NCI-H524 (cell line): ENCODE measurements at places on chromosomes 1 and 21.

- no peak for DNase-seq
Measured at GRCh38 chr1:58735586-58735985, 35.7 kb upstream of the MYSM1 start.

- DNase-seq, result peak; percentile 84
Measured at GRCh38 chr1:204499511-204500468, 5.2 kb upstream of the PIK3C2B start.

GRCh38 chr1:2967329-2967725 is 53.9 kb upstream of the ACTRT2 start:
- no peak for DNase-seq

- DNase-seq, result no peak
Measured at GRCh38 chr1:39080831-39081270, 54.7 kb downstream of the NDUFS5 start.

DNA sequence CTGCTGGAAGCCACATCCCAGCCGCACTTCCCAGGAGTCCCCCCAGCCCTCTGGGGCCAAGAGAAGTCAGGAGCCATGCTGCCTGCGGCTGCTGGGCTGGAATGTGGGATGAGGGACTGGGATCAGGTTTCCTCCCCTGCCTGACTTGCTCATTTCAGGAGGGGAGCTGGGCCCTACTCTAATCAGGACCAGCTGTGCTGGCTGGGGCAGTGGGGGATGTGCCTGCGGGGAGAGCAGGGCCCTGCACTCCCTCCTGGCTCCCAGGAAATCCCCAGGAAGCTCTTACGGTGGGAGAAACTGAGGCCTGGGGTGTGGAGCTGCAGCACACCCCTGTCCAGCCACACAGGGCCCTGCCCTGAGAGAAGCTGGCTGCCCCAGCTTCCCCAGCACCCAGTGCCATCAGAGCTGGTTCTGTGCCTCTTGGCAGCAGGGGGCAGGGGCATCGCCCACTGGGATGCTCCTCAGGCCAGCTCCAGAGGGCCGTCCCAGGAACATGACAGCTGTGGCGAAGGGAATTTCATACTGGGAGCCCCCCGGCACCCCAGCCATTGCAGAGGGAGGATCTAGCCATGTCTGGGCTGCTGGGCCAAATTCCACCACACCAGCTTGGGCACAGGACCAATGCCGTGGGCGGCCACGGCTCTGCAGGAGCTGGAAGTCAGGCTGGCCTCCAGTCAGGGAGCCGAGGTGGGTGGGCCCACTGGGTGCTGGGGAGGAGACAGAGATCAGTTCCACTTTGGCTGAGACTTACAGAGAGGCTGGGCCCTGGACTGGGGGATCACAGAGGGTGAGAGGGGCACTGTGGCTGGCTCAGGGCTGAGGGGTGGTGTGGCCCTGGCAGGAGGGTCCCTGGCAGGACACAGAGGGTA is 21.3 kb upstream of the PRSS38 start:
- peak; percentile 77 for DNase-seq

- DNase-seq, result no peak
Measured at GRCh38 chr1:45383191-45383590, 43.0 kb upstream of the MUTYH start.

- DNase-seq, result no peak
Measured at GRCh38 chr1:92277105-92277723, 21.6 kb downstream of the GLMN start.

- DNase-seq, result no peak
Measured at GRCh38 chr1:111559736-111560279, 56.4 kb upstream of the ADORA3 start.

- no peak for DNase-seq
Measured at GRCh38 chr1:186872291-186872690, 43.5 kb downstream of the PLA2G4A start.

GRCh38 chr1:113859478-113860175 is 11.9 kb downstream of the PTPN22 start:
- no peak for DNase-seq

DNA sequence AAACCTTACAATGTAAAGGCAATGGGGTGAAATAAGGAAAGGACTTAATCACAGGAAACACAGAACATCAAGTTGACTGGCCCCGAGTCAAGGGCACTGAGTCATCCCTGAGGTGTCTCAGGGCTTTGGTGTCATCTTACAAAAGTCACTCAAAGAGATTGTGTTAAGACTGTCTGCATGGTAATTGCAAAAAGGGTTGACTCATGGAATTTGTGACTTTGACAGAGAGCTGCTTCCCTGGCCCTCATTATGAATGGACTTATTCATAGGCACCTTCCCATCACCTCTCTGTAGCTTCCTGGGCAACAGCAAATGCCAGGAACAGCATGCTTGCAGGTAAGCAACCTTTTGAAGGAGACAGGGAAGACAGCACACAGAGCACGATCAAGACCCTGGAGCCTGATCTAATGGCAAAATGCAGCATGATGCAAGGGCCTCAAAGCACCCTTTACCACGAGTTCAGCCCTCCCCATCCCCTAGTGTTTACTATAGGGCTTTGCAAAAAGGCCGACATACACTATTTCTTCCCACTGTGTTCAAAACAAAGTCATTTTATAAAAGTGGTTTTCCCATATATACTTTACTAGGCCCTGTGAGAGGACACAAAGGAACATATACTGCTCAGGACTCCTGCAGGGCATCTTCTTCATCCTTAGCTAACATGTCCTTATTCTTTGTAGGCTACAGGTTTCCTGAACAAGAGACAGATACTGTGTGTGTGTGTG is 17.1 kb downstream of the ZP4 start:
- peak; percentile 7 for DNase-seq

GRCh38 chr1:77560741-77561140 is 121.7 kb downstream of the ZZZ3 start:
- no peak for DNase-seq

DNA sequence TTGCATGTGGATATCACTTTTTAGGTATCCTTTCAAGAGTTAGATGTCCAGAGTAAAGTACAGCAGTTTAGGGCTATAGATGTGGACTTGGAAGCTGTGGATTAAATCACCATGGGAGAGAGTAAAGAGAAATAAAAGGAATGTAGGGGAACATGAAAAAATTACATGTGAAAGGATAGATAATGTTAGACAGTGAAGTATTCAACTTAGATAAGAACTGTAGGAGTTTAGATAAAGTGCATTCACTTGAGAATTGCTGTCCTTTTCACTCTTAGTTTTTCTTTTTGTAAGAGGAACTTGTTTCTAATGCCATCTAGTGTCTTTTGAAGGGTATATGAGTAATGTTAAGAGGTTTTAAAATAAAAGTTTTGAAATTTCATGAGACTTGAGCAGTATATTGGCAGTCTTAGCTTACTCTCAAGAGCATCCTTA is 40.1 kb downstream of the MAST2 start:
- DNase-seq, result no peak

DNA sequence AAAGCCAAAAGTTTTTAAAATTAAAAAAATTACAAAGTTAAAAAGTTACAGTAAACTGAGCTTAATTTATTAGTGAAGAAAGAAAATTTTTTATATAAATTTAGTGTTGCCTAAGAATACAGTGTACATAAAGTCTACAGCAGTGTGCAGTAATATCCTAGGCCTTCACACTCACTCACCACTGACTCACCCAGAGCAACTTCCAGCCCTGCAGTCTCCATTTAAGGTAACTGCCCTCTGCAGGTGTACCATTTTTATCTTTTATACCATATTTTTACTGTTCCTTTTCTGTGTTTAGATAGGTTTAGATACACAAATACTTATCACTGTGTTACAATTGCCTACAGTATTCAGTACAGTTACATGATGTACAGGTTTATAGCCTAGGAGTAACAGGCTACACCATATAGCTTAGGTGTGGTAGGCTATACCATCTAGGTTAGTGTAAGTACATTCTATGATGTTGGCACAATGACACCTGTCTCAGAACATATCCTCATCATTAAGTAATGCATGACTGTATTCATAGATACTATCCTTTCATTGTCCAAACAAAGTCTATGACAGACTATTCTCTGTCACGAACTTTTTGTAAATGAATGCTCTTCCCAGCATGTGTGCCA is 78.6 kb upstream of the PBX1 start:
- DNase-seq, result no peak

DNA sequence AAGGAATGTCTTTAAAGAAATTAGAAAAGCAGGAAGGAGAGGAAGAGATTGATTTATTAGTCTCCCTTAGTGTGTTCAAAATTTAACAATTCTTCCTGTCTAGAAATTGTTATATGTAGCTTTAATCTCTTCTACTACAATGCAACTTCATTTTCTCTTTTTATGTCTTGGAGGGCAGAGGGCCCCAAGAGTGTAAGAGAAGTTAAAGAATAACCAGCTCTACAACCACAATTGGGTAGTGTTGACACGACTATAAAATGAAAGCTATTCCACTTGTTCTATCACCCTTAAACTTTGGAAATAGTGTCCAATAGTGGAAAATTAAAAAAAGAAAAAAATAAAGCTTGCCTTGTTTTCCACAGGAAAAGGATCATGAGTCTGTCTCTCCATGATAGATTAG is 82.6 kb upstream of the DPYD start:
- DNase-seq, result no peak

DNA sequence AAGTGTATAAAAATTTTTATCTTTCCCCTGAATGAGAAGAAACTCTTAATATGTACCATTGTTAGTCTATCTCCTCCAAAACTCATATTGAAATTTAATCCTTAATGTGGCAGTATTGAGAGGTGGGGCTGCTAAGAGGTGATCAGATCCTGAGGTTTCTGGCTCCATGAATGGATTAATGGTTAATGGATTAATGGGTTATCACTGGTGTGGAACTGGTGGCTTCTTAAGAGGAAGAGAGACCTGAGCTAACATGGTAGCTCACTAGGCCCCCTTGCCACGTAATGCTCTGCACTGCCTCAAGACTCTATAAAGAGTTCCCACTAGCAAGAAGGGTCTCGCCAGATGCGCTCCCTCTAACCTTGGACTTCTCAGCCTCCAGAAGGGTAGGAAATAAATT is 70.6 kb upstream of the ZBTB18 start:
- DNase-seq, result no peak

DNA sequence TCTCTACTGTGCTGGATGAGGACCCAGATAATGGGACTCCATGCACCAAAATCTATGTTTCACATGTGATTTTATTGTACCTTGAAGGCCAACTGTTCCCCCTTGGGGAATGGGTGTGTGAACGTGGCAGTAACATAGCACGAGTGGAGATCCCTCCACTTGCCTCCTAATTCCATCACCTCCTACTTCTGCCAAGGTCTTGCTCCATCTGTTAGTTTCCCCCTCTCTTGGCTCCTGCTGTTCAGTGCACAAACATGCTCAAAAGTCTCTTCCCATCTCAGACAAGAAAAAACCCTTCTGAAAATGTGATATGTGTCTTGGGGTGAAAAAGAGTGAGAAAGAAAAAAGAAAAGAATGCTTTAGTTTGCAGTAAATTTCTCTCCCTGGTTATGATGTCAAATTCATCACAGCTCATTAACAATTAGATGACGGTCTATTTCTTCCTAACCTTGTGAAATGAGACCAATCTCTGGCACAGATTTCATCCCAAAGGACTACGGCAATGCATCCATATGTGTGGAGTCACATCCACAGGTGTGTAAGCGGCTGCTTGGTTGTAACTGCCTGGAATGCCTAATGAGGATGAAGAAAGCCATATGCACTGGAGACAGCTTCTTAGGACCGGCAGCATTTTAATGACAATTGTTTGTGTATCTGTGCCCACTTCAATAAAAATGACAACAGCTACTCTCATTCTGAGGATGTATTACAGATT is 79.3 kb upstream of the DIRAS3 start:
- DNase-seq, result peak; percentile 25

DNA sequence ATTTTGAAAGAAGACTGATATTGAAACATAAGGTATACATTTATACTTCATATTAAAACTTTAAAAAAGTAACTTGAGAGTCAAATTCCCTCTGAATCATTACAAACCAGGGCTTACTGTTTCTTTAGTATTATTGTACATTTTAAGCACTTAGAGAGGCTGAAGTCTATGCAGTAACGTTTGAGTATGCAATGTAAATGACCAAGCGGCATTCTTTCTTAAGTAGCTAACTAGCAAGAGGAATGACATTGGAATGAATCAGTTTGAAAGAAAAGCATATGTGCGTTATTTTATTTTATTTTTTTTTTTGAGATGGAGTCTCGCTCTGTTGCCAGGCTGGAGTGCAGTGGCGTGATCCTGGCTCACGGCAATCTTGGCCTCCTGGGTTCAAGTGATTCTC is 24.3 kb downstream of the WNT2B start:
- DNase-seq, result no peak

GRCh38 chr1:53500204-53501064 is 41.2 kb downstream of the DMRTB1 start:
- no peak for DNase-seq

- DNase-seq, result no peak
Measured at GRCh38 chr21:38839328-38840286, 33.9 kb downstream of the ETS2 start.

GRCh38 chr1:62444701-62445100 is 7.9 kb downstream of the USP1 start:
- no peak for DNase-seq

DNA sequence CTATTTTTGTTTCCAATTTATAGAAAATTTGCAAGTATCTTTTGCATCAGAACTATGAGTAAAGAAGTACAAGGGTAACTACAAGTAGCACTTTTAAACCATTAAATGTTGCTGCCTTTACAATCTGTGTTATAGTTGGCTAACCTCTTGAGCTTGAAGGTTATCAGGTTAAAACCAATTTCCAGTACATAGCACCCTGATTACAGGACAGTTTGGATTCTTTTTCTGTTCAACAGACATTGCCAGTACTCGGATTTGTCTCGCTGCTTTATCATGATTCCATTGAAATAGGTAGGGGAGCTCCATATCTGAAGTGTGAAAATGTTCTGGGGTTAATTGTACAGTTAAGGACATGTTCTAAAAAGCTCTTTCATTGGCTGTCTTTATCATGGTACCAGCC is 40.0 kb downstream of the MIA3 start:
- no peak for DNase-seq

DNA sequence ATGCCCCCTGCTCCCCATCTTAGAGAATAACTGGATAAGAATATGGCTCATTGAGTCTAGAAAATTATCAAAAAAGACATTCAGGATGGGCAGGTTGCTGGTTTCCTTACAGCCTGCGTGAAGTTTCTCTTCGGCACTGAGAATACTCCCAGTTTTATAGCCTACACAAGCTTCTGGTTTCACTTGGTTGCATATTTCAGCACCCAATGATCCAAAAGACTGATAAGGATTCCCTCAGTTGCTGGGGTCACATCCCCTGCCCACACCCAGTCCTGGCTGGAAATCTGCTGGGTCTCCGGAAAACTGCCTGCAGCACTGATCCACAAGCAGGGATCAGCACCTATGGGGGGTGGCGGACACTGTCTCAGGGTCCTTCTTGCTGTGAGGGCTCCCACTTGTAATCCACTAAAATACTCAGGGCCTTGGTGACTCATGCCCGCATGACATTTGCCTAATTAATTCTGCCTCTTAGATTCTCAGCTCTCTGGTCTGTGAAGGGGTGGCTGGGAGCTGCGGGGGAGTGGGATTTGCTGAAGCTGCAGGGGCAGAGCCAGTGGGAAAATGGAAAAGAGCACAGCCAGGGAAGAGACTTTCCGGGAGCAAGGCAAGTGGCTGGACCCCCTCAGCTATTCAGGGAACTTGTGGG is 142.5 kb downstream of the ZNF648 start:
- no peak for DNase-seq

- no peak for DNase-seq
Measured at GRCh38 chr1:88581703-88582102, 102.4 kb upstream of the PKN2 start.
